NT2/D1 (cell line): ENCODE measurements at places on chromosomes 7 and 10.

GRCh38 chr7:40041456-40041855 lies 91.4 kb downstream of the CDK13 start:
- DNase-seq, result no peak

DNA sequence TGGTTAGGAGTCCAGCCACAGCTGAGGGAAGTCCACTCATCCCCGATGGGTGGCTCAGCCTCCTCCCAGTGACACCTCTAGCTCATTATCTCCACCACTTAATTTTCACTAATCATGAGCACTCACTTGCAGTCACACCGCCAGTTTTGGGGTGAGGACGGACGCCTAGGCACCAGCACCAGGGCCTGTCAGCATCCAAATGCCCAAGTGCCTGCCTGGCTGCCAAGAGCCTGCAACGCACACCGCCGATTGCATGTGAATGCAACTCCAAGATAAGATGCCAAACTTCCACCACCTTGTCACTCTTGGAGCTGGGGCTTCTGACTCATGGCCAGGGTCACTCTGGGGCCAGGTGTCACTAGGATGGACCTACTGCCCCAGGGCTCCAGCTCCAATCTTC lies 24.4 kb upstream of the SMARCD3 start:
- no peak for DNase-seq

DNA sequence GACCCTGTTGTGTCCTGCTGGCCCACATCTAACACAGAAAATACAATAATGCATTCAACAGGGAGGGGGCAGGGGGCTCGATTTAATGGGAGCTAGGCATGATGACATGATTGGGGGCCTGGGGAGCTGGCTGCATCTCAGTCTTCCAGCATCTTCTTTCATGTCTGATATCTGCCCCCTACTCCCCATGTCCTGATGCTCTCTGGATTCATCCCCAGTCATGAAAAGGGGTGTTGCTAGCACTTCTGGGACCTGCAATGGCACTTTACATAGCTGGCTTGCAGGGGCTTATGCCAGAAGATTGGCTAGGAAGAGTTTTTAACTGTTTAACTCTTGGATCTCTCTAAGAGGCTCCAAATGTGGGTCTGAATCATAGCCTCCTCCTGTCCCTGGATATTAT lies 94.9 kb downstream of the AOAH start:
- no peak for DNase-seq

DNA sequence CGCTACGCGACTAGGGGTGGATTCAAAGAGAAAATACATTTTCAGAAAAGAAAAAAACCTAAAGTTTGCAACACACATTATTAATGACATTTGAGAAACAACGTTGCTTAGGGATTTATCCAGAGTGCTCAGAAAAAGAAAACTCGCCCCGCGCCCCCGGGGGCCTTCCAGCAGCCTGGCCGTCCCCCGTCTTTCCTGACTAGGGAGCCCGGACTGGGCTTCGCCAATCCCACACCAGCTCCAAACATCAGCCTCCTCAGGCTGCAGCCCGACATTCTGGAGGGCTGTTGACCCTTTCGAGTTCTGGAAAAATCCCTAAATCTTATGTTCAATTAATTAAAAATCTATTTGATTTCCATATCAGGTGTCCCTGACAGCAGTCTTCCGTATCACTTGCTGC lies 48.6 kb downstream of the CLEC2L start:
- no peak for DNase-seq

DNA sequence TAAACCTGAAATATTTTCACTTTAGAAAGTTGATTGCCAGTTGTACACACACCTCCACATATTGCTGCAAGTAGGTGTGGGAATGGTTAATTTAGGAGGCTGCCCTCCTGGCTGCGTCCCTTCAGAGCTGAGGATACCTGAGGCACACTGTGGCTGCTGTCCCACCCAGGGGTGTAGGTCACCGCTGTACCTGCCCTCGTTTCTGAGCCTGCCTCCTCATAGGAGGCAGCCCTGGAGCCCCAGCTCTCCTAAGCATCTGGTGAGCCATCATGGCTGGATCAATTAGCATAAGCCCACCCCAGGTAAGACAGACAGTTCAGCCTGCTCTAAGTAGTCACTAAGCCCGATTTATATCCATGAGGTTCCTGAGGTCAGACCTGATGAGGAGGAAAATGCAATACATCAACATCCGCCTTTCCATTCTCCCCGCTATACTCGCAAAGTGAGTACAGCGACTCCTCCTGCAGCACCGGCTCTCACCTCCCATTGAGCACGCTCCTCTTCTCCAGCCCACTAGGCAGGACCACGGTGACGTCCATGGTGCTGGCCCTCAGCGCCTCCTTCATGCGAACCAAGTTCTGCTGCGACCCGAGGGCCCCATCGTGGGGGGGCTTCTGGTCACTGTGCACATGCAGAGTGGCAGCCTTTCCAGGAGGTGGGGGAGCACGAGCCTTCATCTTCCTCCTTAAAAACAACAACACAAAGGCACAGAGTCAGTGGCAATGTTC lies 97.2 kb downstream of the COBL start:
- no peak for DNase-seq

DNA sequence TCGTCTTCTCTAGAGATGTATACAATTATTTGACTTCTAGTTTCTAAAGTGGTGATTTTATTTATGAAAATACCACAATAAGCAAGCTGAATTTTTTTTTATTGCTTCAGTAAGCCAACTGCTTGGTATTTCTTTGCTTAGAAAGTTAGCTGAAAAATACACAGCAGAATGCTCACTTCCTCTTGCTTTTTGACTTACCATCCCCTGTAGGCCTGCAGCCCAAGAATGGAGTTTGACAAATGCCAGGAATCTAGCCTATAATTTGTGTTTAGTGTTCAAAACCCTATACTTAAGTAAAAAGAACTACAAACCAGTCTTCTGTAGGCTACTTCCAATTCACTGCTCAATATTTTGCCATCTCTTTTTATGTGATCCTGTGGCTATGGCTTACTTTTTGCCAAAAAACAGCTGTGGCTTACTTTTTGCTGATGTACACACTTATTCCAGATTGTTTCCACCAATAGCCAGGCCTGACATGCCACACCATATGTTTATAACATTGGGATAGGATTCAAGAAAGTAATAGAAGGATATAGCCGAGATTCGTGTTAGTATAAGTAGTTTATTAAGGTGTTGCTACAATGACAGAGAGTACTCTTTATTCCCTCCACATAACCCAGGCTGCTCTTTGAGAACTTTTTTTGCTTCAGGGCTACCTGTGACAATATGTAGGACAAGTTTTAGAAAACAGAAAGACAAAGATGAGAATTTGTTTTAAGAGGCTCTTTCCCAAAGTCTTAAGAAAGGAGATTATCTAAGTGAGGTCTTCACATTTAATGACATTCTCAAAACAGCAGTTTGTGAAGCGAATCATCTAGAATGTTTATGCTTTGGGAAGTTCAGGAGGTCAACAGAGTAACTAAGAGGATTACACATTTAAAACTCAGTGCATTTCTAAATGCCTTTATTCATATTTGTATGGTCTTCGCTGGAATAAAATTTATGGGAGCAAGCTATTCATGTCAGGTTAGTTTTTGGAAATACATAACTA lies 263.9 kb upstream of the FZD1 start:
- no peak for DNase-seq

- no peak for DNase-seq
Measured at GRCh38 chr7:30181211-30181610, 46.4 kb downstream of the MTURN start.

GRCh38 chr7:137755427-137755826 lies 91.3 kb downstream of the DGKI start:
- DNase-seq, result no peak

GRCh38 chr7:18906901-18907300 lies 210.5 kb downstream of the TWIST1 start:
- no peak for DNase-seq

GRCh38 chr7:39969431-39969830 lies 19.4 kb downstream of the CDK13 start:
- DNase-seq, result no peak
